NCI-H748 treated with DMSO at 0.1 percent for 48 hours (cell line): ENCODE measurements at places on chromosomes 4 and X.
A peak's percentile ranks its signal among the peaks of the same experiment; 100 is the strongest.

GRCh38 chr4:122481766-122482405, 25.4 kb upstream of the IL2 start:
- no peak for DNase-seq

DNA sequence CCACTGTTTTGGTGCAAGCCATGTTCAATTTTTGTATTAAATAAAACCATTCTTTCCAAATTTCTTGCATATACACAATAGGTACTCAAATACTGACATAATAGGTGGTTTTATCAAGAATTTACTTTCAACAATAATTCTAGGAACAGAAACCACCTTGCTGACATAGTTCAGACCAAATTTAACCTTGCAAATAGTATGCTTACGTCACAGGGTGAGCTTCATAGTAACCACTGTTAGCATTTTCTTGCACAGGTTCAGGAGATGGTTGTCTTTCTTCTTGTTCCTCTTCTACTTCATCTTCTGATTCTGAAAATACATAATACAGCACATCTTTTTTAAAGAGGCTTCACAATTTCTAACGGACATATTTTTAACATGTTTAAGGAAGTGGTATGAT, 17.6 kb downstream of the G3BP2 start:
- DNase-seq = no peak

DNA sequence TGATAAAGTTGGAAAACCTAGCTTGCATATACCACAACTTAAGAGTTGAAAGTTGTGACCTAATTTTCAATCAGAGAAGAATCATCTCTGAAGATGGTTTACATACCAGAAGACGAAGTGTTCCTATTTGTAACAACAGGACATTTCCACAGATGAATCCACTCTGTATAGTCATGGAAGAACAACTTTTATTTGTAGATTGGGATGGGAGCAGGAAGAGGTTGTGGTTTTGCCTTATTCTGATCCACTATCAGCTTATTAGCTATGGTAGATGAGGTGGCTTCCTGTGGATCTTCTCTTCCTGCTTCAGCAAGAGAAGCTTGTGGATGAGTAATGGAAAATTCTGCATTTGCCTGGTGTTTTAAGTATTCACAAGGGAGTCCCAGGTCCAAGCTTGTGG, 18.6 kb upstream of the SUPT20HL1 start:
- DNase-seq = no peak

DNA sequence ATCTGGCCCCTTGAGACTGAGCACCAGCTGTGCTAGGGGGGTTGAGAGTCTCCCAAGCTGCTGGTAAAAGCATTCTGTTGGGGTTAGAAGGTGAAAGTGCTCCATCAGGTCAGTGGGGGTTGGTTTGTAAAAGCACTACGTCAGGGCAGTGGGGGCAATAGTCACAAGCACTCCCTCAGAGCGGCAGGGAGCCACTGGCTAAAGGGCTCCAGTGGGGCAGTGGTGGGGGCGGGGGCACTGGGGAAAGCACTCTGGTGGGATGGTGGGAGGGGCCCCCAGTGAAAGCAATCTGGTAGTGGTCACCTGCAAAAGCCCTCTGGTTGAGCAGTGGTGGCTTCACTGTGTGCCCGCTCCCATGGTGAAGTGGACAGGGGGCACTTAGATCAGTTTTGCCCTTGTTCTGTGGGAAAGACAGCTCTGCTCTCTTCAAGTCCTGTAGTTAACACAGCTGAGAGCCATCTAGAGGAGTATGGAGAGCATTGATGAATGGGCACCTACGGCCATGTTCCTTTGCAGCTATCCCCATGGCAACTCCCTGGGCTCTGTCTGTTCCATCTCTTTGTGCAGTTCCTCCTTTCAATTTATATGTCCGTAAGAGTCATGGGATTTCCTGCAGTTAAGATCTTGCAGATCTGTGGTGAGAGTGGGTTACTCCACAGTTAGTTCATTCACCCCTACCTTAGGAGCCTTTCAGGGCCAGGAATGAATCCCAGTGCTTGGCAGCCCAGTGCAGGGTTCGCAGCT, 106.4 kb downstream of the SH3BGRL start:
- no peak for DNase-seq

DNA sequence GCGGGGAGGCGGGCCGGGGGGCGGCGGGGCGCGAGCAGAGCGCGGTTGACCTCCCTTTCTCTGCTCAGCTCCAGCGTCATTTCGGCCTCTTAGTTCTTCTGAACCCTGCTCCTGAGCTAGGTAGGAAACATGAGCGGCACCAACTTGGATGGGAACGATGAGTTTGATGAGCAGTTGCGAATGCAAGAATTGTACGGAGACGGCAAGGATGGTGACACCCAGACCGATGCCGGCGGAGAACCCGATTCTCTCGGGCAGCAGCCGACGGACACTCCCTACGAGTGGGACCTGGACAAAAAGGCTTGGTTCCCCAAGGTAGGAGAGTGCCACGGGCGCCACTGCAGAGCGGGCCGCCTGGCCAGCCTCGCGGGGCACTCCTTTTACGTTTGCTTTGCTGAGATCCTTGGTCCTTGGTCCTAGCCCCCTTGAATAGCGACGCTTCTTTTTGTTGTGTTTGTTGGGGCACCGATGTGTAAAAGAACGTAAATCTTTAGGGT, at the start of gene HTATSF1:
TSS of gene HTATSF1 (plus strand) at position 37 of the 497 bp plus-strand sequence. CDS start at position 130, 93 bp downstream.
- peak; percentile 63 for DNase-seq

DNA sequence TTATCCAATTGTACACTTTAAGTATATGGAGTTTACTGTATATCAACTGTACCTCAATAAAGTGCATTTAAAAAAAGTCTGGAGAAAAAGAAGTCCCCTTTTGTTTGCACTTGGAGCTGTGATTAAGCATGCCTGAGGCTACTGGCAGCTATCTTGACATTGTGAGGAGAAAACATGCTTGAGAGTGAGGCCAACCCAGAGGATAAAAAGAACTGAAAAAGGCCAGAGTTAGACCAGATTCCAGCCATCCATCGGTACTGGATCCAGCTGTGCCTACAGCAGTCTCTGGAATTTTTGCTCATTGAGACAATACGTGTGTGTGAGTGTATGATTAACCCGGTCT, 57.4 kb downstream of the LGI2 start:
- DNase-seq = no peak

GRCh38 chr4:92265021-92265420, 38.7 kb upstream of the GRID2 start:
- no peak for DNase-seq

- DNase-seq = no peak
These were observed 27.3 kb downstream of the SH3BGRL start for GRCh38 chrX:81229229-81229628.

DNA sequence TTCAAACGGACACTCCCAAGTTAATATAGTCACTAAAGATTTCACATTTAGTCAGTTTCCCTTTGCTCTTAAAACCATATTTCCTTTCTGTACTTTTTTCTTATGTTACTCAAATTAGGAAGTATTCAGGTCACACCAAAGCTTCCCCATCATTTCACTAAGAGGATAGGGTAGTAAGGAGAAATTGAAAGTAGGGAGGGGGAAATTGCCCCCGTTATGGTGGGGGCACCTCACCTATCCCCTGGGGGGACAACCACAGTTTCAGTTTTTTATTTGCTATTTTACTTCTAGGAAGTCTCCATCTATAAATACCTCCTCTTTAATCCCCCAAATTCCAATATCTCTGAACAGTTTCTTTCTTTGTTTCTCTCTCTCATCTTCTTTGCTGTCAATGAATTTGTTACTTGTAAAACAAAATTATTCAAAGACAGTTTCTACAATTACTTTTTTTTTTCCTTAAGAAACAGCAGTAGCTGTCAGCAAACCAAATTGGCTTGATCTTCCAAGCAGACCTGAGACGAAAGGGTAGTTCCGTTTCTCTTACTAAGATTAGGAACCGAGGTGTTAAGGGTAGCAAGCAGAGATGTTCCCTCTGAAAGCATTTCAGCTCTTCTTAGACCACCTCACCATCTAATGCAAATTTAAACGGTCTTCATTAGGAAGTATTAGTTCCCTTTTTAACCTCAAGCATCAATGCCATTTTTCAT, 160.2 kb upstream of the KLF3 start:
- no peak for DNase-seq

DNA sequence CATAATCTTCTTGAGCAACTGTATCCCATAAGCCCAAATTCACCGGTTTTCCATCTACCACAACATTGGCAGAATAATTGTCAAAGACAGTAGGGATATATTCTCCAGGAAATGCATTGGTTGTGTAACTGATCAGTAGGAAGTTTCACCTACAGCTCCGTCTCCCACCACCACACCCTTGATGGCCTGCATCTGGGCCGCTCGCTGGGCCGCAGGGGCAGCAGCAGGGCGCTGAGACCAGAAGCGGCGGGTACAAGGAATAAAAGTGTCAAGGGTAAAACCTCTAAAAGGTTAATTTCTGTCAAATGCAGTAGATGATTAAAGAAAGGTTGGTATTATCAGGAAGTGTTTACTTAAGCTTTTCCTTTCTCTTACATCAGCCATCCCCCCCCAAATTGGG, 167.6 kb upstream of the DKK2 start:
- DNase-seq = no peak

DNA sequence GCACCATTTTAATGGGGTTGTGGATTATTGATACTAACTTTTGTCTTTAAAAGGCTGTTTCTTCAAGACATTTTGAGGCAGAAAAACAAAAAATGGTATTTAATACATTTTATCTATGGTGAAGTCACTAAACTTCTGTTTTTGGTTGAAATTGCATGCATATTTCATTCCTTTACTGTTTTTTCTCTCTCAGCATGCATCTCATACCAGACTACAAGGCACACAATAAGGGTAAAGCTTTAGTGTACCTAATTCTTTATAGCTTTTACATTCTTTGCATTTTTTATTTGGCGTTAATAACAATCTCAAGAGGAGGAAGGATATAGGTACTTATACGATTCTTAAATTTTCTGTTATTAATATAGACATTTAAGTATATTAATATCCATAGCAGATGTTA, 151.0 kb upstream of the DKK2 start:
- DNase-seq = no peak

DNA sequence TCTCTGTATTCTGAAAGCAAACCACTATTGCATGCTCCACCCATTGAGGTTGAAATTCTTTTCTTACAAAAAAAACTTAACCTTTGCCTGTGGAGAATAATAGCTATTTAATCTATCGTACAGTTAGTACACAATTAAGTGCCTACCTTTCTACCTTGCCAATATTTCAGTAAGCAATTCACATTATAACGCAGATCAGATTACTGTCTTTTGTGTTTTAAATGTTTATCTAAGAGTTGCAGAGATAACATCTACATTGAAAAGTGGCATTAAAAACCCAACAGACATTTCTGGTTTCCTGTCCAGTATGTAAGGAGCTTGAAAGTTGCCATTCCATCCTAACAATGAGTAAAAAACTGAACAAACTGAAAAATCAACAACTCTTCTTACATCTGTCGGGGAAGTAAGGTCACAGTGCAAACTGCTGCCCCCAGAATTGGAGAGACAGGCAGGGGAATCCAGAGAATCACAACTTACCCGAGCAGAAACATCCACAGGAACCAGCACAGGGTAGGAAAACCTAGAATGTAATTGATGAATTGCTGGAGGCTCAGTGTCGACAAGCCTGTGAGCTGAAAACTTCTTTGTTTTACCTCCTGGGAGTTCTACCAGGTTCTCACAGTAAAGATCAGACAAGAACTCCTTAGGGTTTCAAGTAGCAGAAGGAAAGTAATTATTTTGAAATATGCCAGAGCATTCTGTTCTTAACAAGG, 27.3 kb upstream of the ACSL4 start:
- peak; percentile 90 for DNase-seq

DNA sequence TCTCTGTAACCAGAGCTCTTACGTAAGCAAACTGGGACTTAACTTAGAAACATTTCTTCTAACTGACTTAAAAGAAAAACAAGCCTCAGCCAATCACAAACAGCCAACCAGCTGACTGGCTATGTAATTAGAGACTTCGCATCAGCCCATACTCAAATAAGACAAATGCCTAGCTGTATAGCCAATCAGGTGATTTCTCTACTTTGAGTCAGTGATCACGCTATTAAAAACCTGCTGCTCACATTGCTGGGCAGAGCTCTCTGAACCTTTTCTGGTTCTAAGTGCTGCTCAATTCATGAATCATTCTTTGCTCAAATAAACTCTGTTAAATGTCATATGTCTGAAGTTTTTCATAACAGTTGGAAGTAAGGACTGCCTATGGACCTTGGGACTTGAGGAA, 9.9 kb upstream of the SMIM10L2A start:
- DNase-seq = no peak

DNA sequence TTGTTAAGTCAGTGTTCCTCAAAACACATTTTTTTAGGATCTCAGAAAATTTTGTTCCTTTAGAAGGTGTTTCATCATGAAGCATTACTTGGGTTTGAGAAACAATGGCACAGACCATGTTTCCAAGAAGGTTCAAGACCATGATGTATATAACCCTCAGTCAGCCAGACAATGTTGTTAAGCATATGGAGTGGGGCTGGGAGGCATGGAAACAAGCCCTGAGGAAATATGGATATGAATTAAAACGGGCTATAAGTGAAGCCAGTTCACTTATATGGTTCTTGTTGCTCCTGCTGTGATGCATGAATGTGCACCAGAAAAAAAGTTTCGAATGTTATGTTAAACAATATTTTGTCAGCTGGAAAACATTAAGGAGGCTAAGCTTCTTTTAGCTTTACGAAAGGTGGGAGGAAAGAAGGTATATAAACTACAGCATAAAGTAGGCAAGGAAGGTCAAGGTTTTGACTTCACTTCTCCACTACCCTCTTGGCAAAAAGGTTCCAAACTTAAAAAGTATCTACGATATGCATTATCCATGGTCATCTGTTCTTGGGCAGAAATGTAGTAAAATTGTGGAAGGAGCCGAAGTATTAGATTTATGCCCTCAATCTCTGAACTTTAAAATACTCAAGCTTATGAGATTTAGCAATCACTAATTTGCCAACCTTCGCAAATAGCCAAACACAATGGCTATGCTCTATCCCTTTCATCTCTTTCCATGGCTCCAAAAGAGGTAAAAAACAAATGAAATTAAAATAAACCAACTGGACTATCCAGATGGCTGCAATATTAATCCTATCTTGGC, 277.3 kb downstream of the CHIC1 start:
- DNase-seq = no peak

- no peak for DNase-seq
These were observed 6.5 kb upstream of the ARHGAP6 start for GRCh38 chrX:11672213-11672612.

GRCh38 chr4:1599491-1600210, 84.5 kb downstream of the FAM53A start:
- DNase-seq = no peak

DNA sequence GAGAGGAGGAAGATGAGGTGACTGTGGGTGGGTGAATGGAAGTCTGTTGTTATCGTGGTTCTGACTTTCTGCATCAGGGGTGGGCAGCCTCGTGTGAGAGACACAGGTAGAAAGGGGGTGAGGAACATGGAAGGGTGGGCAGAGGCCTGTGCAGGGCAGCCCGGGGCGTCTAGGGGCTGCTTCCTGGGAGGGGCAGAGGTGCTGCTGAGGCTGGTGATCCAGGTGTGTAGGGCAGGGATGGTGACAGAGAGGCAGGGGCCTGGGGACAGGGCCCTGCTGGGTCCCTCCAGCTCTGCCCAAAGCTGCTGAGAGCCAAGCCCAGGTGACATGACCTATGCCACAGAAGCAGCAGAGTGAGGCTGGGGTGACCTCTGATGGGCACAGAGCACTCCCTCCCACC, 89.7 kb upstream of the C4orf50 start:
- no peak for DNase-seq

GRCh38 chr4:173017802-173018201, 150.8 kb upstream of the GALNT7 start:
- DNase-seq = no peak
